ENCODE measurements at places on chromosomes 1 and 21.

DNA sequence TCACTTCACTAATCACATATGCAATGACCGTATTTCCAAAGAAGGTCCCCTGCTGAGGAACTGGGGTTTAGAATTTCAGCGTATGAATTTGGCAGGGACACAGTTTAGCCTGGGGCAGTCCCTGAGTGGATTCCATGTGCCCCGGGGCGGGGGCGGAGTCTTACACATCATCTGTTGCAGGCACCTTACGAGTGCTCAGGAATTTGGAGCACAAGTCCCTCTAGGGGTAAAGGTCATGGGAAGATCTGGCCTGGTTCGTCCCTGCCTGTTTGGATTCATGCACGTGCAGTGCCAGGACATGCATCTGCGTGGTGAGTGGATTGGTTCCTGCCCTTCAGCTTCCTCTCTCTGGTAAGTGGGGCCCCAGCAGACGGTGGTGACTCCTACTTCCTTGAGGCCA, 208.3 kb upstream of the C1orf174 start:
- no peak for DNase-seq

DNA sequence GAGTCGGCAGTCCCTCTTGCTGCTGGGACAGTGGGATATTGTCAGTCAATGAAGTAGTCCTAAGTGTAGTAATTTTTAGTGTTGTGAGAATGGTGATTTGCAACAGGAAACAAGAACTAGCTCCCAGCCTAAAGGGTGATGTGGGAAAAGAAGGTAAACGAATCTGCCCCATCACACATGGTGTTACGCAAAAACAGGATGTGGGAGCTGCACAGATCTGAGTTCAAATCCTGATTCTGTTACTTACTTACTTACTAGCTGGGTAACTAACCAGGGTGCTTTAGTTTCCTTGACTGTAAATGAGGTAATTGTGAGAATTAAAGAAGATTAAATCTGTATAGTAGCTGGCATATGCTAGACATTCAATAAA, 22.3 kb downstream of the NAV1 start:
- DNase-seq = no peak

DNA sequence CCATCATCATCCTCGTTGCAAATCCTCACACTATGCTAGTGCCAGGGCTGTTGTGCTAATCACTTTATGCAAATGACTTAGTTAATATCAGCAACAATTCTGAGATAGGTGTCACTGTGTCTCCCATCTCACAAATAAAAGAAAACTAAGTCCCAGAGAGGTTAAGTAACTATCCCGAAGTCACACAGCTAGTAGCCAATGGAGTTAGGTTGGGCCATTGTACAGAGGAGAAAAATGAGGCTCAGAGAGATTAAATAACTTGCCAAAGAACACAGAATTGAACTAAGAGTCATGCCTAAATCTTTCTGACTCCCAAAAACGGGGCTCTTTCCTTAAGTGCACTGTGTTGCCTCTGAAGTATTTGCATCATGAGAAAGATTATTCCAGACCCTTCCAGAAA, 146.4 kb downstream of the MIS18A start:
- no peak for DNase-seq

DNA sequence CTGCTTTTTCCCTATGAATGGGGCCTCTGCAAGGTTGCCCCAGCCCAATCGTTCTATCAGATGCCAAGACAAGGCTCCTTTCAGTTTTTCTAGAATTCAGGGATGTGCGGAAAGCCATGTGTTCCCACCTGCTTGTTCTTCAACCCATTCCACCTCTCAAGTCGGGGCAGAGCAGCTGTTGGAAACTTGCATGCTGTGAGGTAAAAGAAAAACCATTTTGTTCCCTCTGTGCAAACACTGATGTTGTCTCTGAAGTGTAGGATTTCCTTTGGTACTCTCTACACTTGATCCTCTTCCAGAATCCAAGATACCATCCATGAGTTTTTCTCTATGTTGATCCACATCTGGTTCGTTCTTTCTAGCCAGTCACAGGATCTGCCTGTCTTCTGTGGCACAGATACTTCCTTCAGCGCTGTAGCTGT, 7.3 kb downstream of the IER5 start:
- DNase-seq = no peak

DNA sequence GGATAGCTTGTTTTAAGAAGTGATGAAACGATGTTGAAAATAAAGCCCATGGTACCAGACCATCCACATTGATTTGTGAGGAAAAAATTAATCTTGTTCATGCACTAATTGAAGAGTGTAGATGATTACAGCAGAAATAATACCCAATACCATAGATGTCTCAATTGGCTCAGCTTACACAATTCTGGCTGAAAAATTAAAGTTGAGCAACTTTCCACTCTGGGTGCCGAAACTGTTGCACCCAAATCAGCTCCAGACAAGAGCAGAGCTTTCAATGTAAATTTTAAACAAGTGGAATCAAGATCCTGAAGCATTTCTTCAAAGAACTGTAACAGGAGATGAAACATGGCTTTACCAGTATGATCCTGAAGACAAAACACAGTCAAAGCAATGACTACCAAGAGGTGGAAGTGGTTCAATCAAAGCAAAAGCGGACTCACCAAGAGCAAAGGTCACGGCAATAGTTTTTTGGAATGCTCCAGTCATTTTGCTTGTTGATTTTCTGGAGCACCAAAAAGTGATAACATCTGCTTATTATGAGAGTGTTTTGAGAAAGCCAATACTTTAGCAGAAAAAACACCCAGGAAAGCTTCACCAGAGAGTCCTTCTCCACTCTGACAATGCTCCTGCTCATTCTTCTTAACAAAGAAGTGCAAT, 16.1 kb upstream of the KCNA3 start:
- no peak for DNase-seq

- no peak for DNase-seq
Observed at GRCh38 chr1:14242123-14242522, 356.4 kb upstream of the KAZN start.

GRCh38 chr1:237470712-237471338, 419.9 kb downstream of the ZP4 start:
- DNase-seq = no peak

- DNase-seq = no peak
Observed at GRCh38 chr1:206979379-206980043, 9.3 kb upstream of the FCAMR start.

GRCh38 chr1:165173409-165173808, 183.1 kb downstream of the LMX1A start:
- no peak for DNase-seq

GRCh38 chr1:65541161-65541560, 120.7 kb downstream of the LEPR start:
- no peak for DNase-seq

DNA sequence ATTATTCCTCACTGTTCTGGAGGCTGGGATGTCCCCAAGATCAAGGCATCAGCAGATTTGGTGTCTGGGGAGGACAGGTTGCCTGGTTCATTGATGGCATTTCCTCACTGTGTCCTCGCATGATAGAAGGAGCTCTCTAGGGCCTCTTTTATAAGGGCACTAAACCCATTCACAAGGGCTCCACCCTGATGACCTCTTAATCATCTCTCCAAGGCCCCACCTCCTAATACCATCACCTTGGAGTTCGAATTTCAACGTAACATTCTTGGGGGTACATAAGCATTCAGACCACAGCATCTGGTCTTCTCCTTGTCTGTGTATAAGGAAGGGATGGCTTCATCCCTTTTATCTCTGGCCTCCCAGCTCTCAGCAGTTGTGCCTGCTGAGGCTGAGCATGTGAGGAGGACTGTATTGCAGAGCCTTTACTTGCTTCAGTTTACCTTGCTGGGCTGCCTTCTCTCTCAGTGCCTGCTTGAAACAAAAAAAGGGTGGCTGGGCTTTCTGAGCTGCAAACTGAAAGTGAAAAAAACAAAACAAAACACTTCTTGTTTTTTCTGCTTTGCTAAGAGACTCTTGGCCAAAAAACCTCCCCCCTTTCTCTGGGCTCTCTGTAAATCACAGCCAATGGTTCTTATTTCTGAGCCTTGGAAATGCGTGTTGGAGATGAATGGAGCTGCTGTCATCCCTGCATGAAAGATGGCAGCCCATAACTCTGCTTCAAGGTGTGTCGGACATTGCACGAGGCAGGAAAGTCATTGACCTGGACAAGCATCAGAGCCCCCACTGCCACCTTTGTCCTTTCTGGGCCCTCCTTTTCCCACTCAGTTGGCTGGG, 75.8 kb downstream of the RHOU start:
- DNase-seq = no peak

- DNase-seq = no peak
Observed at GRCh38 chr1:156862997-156863599, 2.4 kb downstream of the NTRK1 start.

GRCh38 chr1:235407419-235407818, 40.2 kb downstream of the TBCE start:
- DNase-seq = no peak

DNA sequence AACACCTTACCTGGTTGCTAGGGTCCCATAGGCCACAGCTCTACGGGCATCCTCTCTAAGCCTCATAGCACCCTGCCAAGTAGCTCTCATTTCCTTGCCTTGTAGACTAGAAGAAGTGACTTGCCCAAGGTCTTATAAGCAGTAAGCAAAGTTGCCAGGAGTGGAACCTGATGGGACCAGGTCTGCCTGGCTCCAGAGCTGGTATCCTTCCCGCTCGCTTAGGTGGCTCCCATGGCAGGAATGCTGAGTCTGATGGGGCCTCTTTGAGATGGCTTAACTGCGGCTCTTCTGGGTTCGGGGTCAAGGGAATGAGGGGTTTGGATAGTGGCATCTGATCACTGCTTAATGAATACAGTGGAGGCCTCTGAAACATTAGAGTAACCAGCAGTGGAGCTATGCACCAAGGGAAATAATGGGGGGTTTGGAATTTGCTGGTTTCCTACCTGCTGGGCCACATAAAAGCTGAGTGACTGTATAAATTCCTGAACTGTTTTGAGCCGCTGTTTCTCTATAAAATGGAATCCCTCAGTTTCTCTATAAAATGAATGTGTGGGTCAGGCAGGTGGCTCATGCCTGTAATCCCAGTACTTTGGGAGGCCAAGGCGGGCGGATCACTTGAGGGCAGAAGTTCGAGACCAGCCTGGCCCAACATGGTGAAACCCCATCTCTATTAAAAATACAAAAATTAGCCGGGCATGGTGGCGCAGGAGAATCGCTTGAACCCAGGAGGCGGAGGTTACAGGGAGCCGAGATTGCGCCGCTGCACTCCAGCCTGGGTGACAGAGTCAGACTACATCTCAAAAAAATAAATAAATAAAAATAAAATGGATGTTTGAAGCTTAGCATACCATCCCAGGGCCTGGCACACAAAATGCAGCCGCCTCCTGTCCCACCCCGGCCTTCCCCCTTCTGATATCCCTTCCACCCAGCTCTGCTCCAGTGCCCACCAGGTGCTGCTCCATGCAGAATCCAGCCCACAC, 12.4 kb downstream of the FAM151A start:
- no peak for DNase-seq

DNA sequence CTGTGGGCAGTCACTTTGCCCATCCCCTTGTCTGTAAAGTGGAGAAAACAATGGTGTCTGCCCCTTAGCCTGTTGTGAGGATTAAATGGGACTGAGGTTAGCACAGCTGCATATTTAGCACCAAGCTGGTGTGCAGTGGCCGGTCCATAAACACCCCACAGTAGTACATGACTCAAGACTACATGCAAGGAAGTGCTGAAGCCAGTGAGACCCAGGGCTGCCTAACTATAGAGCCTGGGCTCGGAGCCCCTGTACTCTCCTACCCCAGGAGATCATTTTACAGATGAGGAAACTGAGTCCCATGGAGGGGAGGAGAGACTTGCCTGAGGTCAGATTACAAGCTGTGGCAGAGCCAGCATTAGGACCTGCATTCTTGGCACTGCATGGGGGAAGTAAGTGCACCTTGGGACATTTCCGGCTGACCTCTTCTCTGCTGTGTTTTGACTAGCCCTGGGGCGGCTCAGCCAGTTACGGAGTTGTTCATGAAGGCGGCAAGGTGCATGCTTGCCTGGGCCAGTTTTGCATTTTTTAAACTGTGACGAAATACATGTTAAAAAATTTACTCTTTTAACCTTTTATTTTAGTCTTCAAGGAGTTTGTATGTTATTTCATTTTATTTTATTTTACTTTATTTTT, 3.2 kb downstream of the SERINC2 start:
- no peak for DNase-seq

DNA sequence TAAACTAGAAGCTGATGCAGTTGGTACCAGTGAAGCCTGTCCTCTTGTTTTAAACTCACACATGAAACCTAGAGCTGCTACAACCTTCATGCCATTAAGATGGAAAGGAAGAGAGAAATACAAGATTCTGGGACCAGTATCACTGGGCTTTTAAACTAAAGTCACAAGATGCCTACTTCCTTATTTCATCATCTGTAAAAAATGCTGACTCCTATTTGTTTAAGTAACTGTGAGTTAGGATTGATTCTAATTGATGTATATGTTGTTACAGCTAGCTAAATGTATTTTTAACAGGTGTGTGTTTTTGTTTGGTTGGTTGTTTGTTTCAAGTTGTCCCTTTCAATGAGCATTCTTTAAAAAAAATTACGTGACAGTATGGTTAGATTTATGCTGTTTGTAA, 833.3 kb upstream of the PRMT6 start:
- no peak for DNase-seq

DNA sequence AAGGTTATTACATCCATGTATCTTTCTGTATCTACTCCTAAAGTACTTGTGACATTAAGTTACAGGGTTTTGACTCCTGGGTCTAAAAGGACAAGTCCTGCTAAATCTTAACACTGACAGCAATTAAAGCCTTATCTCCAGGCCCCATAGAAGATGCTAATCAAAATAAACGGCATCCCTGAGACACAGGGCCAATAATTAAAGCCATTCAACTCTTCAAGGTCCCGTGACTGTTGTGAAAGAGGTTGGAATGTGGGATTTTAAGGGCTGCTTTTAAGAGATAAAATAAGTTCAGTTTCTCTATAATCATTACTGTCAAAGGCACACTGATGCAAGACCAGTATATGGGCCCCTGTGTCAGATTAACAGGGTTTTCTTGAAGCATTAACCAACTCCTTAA, 8.3 kb downstream of the DNAI4 start:
- DNase-seq = no peak

DNA sequence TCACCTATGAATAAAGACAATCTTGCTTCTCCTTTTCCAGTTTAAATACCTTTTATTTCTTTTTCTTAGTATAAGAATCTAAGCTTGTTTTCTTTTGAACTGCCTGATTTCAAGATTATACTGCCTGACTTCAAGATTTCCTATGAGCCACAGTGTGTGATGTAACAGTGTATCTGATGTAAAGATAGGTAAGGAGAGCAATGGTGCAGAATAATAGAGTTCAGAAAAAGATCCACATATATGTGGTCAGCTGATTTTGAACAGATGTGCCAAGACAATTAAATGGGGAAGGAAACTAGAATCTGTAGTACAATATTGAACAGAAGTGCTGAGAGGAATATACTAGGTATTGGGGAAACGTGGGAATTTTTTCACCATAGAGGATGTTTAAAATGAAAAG, 21.0 kb downstream of the EXO1 start:
- no peak for DNase-seq

Data from stimulated activated CD4-positive, alpha-beta T cell treated with anti-CD3 and anti-CD28 coated beads, TNF-alpha, amount 100 ng/mL, for 1 hour (primary cell).